Nephron progenitor cell (in vitro differentiated cells): ENCODE measurements at places on chromosomes 2 and 18.

GRCh38 chr2:42392191-42392590, 31.2 kb upstream of the COX7A2L start:
- DNase-seq: no peak

DNA sequence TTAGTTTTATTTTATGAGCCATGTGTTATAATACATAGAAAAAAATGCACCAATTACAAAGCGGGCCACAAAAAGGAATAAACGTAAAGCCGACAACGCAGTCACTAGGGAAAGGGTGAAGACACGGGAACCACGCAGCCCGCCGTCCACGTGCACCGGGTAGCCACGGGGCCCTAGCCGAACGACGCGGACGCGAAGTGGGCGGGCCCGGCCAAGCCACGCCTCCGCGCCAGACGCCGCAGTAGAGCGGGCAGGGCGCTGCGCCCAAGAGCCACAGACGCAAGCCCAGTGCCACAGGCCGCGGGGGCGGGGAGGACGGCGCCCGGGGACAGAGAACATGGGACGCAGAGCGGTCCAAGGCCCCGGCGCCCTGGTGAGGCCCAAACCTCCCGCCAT, at the start of gene DUSP28:
TSS of gene DUSP28 (plus strand) at position 274 of the 396 bp plus-strand sequence. CDS start 328 bp downstream, outside the sequence.
- peak; percentile 87 for DNase-seq

DNA sequence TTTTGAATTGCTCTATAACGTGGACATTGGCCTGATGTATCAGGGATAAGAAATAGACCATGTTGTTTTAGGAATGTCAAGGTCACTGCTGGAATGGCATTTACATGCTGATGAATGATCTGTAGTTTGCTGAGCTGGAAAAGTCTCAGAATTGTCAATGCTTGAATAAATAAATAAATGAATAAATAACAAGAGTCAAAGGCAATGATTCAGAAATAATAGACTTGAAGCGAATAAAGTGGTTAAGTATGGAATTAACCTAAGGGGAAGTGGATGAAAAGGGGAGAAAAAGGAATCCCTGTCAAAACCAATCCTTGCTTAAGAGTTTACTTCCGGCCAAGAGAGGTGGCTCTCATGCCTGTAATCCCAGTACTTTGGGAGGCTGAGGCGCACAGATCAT, 1620.0 kb downstream of the SUCLG1 start:
- no peak for DNase-seq

GRCh38 chr2:151230627-151231140, 31.0 kb downstream of the RBM43 start:
- DNase-seq: no peak

DNA sequence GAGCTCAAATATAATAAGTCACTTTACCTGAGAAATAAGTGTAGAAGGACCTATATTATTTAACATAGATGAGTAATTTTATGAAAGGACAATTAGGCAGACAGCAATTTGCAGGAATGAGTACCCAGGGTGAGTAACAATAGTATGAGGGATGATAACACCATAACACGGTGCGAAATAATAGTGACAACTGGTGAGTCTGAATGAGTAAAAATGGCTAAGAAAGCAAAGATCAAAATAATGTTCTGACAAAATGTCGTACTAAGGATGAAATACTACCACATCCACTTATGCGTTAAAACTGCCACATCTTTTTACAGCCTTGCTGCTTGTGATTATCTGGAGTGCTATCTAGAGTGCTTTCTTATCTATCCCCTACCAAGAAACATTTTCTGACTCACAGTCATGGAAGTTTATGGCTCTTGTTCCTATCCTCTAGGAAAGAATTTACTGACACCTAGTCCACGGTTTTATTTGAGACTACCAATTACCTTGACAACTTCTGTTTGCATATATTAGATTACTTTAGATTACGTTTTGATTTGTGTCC, 929.7 kb downstream of the LRP1B start:
- DNase-seq: no peak

DNA sequence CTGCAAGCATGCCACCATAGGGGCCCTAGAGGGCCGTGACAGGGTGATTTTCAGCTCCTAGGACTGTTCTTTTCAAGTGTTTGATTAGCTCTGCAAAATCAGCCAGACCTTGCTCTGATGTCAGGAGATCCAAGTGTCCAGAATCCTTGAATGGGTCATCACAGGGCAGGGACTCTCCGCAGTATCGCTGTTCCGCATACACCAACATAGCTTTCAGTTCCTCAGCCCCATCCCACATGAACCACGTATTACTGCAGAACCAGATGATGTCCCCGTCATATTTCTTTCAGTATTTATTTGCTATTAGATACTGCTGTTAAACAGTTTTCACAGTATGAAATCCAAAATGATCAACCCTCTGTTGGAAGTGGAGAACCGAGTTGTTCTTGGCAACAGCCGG, 46.6 kb upstream of the RFX8 start:
- DNase-seq: no peak

- DNase-seq: no peak
Observed at GRCh38 chr2:228703152-228703551, 521.7 kb upstream of the SPHKAP start.

DNA sequence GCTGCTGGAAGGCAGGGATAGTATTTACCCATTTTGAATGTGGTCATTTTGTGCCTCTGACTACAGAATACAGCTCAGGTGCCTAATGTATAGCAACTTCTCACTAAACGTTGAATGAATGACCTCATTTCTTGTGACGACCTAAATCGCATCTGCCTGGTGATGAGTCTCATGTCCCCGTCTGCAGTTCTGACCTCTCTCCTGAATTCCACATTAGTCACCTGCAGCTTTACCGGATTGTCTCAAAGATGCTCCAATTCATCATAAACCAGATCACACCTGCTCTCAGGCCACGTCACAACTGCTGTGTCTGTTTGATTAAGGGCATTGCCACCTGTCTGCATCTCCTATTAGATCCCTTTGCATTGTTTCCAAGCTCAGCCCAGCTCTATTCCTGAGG, 133.6 kb upstream of the MYT1L start:
- DNase-seq: no peak

DNA sequence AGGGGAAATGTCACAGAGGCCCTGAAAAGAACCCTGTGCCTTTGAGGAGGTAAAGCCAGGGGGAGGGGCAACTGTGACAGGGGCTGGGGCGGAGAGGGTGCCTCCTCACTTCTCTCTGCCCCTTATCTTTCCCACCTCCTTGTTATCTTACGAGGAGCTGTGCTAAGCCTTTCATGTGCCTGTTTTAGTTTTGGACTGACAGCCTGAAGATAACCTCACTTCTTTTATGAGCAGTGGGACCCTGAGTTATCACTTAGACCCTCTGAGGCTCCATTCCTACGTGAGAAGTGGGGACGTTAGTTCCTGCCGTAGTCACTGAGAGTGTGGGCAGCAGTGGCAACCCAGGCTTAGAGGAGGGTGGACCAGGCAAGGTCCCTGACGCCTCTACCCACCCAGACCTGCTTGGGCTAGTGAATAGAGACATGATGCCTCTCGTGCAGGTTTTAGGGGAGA, 39.5 kb upstream of the LBH start:
- DNase-seq: no peak

DNA sequence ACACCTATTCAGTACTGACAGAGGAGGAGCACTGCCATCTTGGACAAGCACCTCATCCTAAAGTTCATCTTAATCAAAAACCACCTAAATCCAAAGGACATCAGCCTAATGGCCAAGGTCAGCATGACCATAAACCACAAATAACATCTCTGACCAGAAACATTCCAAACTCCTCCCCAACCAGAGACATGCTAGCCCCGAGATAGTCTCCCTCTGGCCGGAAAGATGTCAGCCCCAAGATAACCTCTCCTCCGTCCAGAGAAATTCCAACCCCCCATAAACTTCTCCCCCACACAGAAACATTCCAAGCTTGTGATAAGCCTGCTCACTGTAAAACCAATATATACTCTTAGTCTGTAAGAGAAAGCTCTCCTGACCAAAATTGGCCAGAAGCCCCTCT, 260.6 kb downstream of the CLIP4 start:
- no peak for DNase-seq

GRCh38 chr18:76991021-76991688, 141.4 kb downstream of the MBP start:
- no peak for DNase-seq

- no peak for DNase-seq
Observed at GRCh38 chr18:46275370-46275769, 171.2 kb downstream of the HAUS1 start.

GRCh38 chr2:207523005-207523404, 6.8 kb upstream of the CREB1 start:
- DNase-seq: no peak

DNA sequence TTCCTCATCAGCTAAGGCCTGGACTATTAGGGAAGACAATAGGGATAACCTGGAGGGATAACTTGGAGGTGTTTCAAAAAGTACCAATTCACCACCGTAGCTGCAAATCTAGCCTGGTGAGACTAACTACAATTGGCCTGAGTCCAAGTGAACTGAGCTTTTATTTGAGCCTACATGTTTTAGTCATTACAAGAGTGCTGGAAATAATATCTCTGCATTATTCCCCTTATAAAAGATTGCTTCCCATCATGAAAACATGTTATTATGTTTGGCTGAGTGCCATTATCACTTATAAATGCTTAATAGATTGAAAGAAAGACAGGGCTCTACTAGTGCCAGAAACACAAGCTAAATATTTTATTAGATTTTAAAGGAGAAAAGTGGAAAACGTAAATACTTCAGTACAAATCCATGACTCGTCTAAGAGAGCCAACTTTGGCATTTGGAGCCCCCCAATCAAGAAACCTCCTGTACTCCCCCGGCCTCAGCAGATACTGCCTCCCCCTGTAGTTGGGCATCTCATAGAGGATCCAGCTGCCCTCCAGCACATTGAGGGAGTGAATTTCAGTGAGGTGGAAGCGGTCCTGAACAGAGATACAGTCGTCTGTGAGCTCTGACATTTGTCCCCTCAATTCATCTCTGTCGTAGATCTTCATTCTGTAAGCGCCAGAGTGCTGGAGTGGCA, 3.6 kb downstream of the CRYGB start:
- DNase-seq: no peak

DNA sequence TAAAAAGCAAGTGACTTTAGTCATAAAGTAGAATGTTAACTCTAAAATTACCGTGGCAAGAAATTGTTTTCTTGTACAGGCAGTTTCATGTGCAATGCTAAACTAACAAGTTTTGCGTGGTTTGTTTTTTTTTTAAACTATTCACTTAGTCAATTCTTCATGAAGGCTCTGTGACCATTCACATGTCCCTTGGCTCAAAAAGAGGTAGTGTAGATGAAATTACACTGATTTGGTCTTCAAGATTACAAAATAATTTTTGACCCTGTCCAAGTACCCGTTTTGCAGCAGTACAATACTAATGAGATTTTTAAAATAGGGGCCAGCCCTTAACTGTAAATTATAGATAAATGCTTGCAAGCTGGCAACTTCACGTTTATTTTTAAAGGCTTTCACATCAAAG, 1.3 kb downstream of the TMEM131 start:
- no peak for DNase-seq

DNA sequence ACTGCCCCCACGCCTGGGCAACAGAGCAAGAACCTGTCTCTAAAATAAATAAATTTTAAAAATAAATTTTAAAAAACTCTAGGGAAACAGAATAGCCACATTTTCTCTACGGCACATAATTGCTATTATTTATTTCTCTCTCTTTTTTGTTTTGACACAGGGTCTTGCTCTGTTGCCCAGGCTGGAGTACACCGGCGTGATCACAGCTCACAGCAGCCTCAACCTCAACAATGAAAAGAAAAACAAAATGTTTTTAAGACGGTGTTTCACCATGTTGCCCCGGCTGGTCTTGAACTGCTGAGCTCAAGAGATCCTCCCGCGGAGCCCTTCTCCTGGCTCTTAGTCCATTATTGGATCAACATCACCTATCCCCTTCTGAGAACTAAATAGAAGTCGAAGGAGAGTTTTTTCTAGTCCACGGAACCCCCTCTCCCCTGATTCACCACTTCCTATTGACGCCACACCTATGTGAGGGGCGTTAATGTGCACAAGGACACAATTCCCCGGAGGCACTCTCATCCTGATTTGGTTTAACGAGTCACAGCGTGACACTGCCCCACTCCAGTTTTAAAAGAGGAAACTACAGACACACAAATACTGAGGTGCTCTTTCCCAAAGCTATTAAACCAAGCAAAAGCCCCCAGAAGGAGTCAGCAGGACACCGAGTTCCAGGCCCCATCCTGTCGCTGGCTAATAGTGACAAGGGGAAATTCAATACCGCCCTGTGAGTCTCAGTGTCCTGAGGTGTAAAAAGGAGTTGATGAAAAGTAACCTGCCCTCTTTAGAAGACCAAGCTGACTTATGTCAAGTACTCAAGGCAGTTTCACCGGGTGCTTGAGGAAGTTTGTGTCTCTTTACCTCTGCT, 1.1 kb downstream of the NPC1 start:
- DNase-seq: peak; percentile 16

DNA sequence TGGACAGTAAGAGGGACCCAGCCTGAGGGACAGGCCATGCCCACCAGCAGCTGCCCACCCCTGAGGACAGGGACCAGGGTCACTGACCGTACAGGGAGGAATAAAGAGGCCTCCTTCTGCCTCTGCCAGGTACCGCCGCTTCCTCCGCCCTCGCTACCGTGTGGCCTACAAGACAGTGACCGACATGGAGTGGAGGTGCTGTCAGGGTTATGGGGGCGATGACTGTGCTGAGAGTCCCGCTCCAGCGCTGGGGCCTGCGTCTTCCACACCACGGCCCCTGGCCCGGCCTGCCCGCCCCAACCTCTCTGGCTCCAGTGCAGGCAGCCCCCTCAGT, 2.2 kb downstream of the EMILIN1 start:
- no peak for DNase-seq

- no peak for DNase-seq
Observed at GRCh38 chr2:217652761-217653639, 349.8 kb downstream of the TNS1 start.

- no peak for DNase-seq
Observed at GRCh38 chr2:183349091-183349490, 224.8 kb downstream of the NUP35 start.

GRCh38 chr2:187138265-187138664, 289.3 kb upstream of the ZSWIM2 start:
- DNase-seq: peak; percentile 23

DNA sequence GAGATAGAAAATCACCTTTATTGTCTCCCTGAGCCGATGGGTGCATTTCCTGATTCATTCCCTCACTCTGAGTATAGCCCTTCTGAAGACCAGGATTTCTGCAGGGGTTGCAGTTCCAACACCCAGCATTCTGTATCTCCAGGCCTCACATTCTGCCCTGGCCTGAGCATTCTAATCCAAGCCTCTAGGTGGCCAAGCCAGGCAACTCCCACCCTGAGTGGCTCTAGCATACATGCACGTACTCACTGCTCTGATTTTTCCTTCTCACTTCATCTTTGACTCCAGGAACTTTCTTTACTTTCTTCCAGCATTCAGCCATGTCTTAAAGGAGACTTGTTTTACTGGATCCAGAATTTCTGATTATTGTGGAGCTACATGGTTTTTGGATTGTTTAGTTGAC, 100.7 kb upstream of the STK39 start:
- DNase-seq: peak; percentile 19

DNA sequence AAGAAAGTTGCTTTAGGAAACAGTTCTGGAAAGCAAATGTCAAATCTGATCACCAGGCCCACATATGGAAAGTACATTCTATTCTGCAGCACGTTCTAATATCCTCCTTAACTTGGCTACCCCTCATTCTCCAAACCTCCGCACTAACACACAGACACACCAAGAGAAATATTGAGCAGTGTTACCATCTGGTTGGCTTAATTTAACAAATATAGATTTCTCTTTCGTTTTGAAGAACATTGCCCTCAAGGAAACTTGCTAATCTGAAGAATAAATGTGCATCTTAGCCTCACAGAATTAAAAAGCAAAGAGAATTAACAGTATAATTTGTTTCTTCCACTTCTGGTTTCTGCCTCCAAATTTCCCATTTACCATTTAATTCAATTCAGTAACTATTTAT, 72.8 kb upstream of the TTC39C start:
- DNase-seq: no peak

- no peak for DNase-seq
Observed at GRCh38 chr2:23486684-23487075, 101.7 kb downstream of the KLHL29 start.
